ENCODE measurements at places on chromosomes 6 and 20.

GRCh38 chr6:28340310-28341095, 4.6 kb upstream of the ZSCAN31 start:
- DNase-seq: no peak

GRCh38 chr20:57251344-57251743, 15.1 kb downstream of the BMP7 start:
- DNase-seq: no peak

- DNase-seq: no peak
Measured at GRCh38 chr6:17505062-17505476, 95.0 kb upstream of the FAM8A1 start.

GRCh38 chr6:42095776-42096541, 45.6 kb downstream of the TAF8 start:
- no peak for DNase-seq

GRCh38 chr6:44309092-44309491, 4.1 kb downstream of the AARS2 start:
- DNase-seq: no peak

GRCh38 chr6:30043744-30044143, 17.3 kb upstream of the POLR1H start:
- DNase-seq: no peak

DNA sequence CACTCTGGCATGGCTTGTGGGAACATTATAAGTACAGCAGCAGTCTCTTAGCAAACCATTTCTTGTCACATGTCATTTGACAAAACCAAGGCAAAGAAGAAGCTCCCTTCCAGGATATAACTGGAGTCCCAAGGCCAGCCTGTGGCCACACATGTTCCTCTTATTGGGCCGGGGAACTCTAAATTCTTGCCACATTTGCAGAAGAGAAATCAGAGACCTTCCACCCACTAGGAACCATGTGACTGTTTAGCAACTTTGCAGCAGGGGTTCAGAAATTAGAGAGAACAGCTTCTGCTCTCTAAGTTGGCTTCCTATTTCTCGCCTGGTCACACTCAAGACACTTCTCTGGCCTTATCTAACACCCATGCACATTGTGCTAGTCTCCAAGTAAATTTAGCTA, 20.4 kb upstream of the MEP1A start:
- no peak for DNase-seq

DNA sequence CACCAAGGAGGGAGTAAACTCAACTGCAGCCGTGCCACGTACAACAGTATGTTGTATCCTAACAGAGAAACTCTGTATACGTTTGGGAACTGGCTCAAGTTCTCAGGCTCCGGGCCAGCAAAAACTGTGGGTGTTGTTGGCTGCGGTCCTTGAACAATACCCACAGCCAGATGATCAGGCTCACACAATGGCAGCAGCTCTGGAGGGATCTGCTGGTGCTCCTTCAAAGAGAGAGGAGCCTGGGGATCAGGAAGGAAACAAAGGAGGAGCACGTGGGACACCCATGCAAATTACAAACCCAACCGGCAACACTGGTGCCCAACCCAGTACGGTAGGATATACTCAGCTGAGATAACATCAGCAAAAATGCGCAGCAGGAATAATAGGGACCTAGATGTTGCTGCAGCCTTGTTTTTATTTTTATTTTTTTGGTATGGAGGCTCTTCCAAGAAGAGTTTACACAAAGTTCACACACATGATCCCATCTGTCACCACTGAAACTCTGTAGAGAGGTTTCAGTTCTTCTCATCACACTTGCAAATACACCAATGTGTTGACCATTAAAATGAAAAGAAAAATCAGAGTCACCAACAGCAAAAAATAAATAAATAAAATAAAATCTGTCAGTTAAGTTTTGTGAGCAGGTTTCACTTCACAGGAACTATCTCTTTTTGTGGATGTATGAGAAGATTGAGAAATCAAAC, 41.2 kb upstream of the PDE10A start:
- no peak for DNase-seq

DNA sequence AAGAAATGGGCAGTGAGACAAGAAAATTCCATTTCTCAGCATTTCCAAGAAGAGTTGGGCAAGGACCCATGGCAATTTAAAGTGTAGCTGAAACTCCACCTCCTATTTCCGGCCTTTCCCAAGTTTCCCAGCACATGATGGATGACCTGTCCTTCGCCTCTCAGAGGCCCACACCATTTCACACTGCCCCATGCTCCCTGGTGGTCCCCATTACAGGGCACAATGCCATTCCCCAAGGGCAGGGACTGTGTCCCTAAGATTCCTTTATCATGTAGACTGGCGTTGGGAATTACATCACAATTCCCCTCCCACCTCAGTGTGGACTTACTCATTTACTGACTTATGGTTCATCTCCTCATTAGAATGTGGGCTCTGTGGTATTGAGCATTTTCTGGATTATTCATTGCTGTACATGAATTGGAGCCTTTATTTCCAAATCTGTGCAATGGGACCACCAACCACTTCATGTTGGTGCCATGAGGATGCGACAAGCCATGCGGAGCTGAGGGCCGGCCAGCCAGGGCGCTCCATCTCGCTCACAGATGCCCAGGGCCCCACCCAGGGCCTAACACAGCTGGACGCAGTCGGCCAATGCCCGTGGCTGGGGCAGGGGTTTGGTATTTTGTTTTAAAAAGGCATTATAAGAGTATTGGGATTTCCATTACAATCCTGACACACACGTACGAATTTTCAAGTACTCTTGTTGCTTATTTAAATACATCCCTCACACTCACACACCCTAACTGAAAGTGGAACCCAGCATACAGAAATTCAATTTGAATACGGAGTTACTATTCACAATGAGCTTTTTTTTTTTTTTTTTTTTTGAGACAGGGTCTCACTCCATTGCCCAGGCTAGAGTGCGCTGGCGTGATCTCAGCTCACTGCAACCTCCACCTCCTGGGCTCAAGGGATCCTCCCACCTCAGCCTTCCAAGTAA, 5.4 kb downstream of the ACSS1 start:
- no peak for DNase-seq

DNA sequence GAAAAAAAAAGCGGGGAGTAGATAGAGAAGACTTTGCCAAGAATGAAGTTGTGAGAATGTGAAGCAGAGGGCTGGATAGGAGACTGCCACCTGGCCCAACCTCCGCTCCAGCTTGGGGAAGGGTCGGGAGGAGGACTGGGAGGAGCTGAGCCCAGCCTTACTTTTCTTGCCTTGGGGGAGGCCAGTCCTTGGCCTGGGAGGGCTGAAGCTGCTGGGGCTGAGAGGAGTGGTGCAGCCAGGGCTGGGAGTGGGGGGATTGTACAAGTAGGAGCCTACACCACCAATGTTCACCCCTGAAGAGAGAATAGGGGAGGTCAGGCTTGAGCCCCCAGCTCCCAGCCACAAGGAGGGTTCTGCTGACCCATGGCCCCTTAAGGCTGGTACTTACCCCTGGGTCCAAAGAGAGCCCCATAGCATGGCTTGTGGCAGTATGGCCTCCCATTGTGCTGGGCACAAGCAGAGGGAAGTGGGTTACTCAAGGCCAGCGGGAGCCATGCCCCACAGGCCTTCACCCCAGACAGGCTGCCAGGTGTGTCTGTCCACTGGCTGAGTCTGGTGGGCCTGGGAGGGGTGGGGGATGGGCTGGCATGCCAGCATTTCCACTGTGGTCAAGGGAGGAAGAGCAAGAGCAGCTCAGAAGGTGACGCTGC, 1.1 kb downstream of the CRIP3 start:
- DNase-seq: no peak

- no peak for DNase-seq
Measured at GRCh38 chr20:39057143-39057542, 95.0 kb downstream of the DHX35 start.

GRCh38 chr6:135465307-135465706, 32.2 kb downstream of the AHI1 start:
- no peak for DNase-seq

DNA sequence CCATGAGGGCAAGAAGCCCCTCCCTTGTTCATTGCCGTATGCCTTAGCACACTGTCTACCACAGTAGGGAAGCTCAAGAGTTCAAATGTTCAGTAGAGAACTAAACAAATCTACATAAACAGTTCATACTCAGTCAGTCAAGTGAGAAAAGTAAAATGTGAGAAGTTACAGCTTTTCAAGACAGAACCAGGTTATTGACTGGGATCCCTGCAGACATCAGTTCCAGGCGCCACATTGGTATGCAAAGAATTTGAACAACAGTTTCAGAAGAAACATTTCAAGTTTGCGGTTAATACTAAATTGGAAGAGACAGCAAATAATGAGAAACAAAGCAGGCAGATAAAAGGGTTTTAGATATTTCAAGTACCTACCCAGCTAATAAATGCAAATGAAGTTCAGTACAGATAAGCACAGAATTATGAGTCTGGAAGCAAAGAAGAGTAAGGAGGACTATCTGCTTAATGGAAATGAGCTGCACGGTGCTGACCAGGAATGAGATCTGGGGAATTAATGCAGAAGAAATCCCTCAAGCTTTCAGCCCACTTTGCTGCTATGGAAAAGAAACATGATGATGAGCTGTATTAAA, 246.2 kb downstream of the HACE1 start:
- DNase-seq: no peak

- DNase-seq: no peak
Measured at GRCh38 chr6:120496661-120497060, 837.6 kb downstream of the TBC1D32 start.

- DNase-seq: no peak
Measured at GRCh38 chr6:111861431-111861885, 11.8 kb downstream of the FYN start.

DNA sequence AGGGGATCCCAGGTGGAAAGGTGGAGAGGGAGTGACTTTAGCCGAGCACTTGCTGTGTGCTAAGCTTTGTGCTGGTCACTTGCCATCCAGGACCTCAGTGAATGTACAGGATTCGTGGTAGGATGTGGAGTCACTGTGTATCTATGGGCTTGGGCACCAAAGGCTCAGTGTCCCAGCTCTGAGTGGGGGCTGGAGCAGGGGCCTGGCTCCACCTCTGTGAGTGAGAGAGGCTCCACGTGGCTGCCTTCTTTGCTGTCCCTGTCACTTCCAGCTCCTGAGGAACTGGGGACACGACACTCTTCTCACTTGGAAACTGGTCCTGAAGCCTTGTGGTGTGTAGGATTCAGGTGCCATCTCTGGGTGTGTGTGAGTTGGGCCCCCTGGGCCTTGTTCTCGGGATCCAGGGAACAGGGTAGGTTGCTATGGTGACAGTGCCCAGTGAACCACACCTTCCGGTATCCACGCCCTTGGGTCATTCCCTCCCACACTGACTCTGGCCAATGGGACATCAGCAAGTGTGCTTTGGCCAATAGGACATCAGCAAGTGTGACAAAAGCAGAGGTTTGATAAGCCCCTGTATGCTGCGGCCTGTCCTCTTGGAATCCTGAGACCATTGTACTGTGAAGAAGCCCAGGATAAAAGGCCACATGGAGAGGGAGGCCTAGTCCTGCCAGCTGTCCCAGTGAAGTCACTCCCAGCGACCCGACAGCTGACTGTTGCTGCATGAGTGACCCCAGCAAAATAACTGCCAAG, 87.7 kb downstream of the CDH22 start:
- DNase-seq: no peak

GRCh38 chr6:90676516-90677300, 89.8 kb upstream of the MAP3K7 start:
- DNase-seq: no peak

DNA sequence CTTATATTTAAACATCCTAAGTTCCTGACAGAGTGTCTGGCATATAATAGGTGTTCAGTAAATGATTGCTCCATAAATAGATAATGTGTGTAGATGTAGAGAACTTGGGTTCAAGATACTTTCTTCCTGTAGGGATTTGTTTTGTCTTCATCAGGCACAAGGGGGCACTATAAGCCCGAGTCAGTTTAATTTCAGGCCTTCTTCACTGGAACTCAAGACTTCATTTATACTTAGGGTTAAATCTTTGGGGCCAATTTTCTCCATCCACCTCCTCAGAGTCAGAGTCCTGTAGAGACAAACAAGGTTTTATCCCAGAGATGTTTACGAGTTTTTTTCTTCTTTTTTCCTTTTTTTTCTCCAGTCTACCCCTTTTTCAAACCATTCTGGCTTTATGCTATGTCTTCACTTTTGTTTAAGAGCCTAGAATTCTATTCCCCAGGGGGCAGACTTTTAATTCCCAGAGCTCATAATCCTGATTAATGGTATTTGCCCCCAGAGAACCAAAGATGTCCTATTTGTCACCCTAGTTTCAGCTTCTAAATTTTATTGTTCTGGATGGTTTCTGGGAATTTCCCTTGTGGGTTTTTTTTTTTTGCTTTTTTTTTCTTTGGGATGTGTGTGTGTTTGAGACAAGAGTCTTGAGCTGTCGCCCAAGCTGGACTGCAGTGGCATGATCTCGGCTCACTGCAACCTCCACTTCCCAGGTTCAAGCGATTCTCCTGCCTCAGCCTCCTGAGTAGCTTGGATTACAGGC, 88.4 kb downstream of the HFE start:
- no peak for DNase-seq

GRCh38 chr20:60035486-60035885, 77.3 kb downstream of the CDH26 start:
- DNase-seq: no peak

DNA sequence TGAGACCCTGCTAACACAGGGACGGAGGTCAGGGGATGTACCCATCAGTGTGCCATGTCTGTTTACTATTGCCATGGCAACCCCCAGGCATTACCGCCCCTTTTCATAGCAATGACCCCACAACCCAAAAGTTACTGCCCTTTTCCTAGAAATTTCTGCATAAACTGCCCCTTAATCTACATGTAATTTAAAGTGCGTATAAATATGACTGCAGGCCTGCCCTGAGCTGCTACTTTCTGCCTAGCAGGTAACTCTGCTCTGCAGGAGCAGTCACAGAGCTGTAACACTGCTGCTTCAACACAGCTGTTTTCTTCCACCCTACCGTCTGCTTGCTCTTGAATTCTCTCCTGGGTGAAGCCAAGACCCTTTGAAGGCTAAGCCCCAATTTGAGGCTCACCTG, 57.1 kb upstream of the RPS6KA2 start:
- no peak for DNase-seq

DNA sequence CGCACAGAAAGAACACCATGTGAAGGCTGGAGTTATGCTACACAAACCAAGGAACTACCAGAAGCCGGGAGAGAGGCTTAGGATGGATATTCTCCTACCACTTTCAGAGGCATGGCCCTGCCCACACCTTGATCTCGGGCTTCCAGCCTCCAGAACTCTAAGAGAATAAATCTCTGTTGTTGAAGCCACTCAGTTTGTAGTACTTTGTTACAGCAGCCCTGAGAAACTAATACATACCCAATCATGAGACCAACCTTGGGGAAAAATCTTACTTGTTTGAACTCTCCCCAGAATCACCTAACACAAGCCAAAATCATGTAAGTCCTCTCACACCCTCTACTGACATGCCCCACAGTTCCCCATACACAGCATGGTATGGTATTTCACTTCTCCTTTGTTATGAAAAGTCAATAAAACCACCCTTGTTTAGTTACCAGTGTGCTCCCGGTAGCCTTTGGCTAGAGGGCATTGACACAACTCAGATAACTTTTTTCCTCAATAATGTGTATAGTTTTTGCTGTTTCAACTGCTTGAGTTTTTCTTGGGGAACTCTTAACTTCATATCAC, 40.7 kb upstream of the SLC2A12 start:
- no peak for DNase-seq

- DNase-seq: no peak
Measured at GRCh38 chr20:24935140-24935539, 13.9 kb upstream of the CST7 start.
